ENCODE measurements at places on chromosomes 11 and 22.

DNA sequence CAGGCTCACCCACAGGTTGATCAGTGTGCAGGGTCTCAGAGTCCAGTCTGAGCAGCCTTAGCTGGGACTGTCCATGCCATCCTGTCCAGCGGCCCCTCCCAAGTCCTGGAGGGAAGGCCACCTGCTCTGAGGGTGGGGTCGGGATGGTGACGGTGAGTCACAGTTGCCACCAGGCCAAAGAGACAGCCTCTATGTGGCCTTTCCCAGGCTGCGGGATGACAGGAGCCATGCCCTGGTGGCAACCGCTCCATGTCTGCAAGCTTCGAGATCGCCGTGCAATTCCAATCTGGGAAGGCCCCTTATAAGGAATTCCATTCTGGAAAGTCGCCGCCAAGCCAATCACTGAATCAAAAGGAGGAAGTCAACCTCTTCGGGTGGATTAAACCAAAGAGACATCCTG is 47.5 kb downstream of the RTL6 start:
- no peak for DNase-seq

DNA sequence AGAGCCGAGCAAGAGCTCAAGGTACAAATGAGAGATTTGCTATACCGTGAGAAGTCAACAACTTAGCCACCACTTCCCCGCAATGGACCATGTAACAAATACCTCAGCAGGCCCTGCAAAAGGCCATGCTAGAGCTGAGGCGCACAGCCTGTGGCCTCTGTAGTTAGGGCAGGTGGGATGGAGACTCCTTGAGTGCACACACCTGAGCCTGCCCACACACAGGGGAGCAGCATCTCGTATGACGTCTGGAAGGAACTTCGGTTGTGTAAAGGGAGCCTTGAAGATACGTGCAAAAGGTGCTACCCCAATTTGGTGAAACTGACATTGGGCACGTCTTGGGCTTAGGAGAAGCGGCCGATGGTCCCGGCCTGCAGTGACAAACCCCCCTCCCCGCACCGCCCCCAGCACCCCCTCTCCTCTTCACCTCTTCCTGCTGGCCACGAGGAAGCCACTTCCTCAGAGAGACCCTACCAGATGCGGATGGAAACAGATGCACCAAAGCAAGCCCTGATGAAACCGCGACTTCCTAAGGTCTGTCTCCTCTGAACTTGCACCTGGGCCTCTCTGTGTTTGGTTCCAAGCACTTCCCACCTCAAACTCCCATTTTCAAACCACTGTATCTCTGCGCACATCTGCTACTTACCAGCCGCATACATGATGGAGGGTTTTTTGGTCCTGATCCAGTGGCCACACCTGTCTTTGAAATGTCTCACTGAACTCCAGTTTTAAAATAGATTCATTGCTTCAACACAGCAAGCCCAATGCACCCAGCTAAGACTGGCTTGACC is 10.6 kb downstream of the CDPF1 start:
- no peak for DNase-seq

DNA sequence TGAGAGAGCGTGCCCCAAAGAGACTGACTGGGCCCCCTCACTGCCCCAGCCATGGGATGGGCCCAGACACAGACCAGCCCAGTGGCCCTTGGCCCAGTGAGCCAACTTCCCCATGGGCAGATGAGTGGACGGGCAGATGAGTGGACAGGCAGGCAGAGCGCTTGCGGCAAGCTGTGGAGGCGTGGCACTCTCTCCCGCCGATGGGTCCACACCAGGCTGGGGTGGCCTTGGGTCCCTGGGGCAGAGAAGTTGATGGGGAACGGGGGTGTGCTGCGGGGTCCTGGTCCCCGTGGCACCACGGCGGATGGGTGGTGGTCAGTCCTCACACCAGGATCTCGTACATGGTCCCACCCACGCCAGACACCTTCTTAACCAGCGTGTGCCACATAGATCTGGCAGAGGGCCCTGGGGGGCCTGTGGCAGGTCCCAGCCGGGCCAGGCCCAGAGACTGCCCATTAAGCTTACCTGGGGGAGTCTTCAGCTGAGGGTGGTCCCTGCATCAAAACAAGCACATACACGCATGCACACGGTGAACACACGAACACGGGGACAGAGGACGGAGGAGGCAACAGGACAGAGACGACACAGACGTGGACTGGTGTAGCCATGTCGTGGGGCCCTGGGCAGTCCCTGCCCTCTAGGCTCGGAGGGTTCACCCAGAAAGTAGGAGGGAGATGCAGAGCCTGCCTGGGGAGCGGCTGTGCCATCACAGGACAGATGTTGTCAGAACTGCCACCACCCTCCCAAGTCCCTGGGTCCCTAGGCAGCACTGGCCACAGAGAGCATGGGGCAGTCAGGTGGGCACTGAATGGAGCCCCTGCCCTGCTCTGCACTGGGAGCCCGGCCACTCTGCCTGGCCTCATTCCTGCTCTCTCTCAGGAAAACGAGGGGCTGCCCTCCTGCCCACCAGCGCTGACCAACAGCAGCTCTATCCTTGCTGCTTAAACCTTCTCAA is 182.2 kb downstream of the IGLL1 start:
- no peak for DNase-seq

GRCh38 chr11:100851584-100852152 is 164.6 kb downstream of the ARHGAP42 start:
- no peak for DNase-seq

DNA sequence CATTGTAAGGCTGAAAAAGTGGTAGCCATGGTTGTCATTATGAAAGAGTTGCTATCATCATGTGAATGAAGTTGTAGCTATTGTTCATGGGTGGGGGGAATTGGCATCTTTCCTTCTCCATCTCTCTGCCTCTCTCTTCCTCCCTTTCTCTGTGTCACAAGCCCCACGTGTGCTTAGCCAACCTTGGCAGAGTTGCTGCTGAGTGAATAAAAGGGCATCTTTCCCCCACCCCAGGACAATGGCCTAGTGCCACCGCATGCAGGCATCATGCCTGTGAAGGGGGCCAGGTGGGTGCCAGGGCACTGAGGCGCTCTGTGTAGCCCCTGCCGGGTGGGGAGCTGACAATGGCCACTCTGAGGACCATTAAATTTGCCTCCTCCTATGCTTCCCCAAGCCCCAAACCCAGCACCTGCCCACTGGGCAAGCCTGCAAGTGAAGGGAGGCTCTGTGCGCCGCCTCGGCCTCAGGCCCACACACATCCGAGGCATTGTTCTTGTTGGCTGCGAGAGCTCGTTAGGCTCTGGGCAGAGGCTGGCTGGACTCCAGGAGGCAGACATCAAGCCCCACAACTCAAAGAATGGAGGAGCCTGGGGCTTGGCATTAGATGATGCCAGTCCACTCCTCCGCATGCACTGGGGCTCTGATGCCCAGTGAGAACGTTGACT is 103.9 kb downstream of the SEZ6L start:
- no peak for DNase-seq

DNA sequence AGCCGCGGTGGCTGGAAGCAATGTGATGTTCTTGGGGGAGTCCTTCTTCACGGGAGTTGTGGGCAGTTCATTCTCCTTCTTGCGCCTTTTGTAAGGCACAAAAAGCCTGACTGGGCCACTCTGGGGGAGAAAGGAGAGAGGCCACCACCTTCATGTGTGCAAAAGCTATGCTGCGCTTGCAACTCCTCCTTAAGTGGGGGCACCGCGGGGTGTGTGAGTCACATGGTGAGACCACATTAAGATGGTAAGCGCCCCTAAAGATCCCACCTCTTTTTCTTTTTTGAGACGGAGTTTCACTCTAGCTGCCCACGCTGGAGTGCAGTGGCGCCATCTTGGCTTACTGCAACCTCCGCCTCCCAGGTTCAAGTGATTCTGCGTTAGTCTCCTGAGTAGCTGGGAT is 14.1 kb downstream of the DEAF1 start:
- no peak for DNase-seq

GRCh38 chr11:75565221-75565814 is 3.3 kb downstream of the SERPINH1 start:
- DNase-seq, result no peak

- DNase-seq, result no peak
These were observed 34.8 kb upstream of the TMEM135 start for GRCh38 chr11:87002918-87003317.

DNA sequence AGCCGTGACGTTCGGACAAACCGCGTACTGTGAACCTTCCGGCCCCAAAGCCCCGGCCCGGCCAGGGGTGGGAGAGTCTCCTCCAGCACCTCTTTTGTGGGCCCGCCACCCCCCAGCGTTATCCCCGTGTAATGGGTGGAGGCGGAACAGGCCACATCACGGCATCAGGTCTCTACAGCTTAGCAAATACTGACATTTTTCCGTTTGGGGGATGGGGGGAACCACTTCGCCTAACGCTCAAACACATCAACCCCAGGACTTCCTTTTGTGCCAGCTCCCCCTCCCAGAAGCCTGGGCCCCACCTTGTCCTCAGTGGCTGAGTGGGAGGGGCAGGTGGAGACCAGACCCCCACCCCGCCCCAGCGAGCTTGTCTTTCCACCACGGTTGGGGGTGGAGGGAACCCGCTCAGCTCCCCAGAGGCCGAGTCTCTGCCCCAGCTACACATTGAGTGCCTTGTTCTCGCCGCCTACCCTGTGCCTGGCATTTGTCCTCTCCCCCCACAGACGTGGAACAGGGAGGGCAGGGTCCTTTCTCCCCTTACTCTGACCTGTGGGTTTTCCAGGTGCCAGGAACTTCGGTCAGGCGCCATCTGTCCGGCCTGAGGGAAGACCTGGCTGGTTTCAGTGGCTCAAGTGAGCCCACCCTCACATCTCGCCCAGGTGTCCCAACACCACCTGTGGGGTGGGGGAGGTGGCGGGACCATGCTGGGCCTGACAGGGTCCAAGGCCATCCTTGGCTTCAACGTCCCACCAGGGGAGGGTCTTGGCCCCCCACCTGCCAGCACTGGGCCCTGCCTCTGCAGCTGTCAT is 29.6 kb downstream of the SBF1 start:
- DNase-seq, result no peak

GRCh38 chr11:91104237-91104636 is 881.4 kb upstream of the CHORDC1 start:
- no peak for DNase-seq

DNA sequence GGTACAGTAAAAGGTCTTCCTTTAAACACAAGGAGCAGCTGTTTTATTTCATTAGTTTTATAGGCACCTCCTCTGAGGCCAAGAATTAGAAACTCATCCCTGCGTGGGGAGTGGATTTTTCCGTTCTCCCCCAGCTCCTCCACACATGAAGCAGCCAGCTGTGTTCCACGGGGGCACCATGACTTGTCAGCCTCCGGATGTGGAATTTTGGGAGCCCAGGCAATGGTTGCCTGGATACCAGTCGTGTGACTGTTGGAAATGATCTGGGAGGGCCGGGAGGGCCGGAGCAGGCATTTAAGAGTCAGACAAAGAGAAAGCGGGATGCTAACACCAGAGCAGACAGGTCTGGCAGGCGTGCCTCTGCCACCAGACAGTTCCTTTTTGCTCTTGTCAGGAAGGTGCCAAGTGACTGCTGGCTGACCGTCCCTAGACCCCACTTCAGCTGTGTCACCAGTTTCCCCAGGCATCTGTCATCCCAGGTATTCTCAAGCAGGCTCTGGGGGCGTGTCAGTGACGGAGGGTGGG is 15.9 kb upstream of the CDC42EP2 start:
- peak; percentile 60 for DNase-seq

DNA sequence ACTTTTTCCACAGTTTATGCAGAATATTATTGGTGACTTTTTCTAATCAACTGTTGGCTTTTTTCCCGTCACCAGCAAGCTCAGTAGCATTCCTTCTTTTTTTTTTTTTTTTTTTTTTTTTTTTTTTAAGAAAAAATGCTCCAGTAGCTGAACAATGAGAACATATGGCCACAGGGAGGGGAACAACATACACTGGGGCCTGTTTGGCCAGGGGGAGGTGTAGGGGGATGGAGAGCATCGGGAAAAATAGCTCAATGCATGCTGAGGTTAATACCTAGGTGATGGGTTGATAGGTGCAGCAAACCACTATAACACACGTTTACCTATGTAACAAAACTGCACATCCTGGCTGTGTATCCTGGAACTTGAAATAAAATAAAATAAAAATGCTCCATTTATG is 82.5 kb downstream of the ARHGAP42 start:
- no peak for DNase-seq

DNA sequence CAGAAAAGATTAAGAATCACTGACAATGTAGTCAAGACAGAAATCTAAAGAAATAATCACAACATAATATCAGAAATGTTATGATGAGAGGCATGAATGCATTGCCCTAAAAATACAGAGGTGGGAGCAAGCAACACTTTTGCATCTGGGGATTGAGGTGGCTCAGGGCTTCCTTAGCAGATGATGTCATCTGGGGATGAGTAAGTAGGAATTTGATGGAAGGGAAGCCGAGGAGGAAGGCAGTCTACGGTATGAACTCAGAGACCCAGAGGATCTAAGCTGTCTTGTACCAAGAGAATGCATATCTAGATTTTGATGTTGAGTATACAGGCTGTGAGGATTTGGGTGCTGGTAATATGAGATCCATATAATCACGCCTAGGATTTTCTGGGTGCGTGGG is 193.0 kb upstream of the SNX19 start:
- DNase-seq, result peak; percentile 3

DNA sequence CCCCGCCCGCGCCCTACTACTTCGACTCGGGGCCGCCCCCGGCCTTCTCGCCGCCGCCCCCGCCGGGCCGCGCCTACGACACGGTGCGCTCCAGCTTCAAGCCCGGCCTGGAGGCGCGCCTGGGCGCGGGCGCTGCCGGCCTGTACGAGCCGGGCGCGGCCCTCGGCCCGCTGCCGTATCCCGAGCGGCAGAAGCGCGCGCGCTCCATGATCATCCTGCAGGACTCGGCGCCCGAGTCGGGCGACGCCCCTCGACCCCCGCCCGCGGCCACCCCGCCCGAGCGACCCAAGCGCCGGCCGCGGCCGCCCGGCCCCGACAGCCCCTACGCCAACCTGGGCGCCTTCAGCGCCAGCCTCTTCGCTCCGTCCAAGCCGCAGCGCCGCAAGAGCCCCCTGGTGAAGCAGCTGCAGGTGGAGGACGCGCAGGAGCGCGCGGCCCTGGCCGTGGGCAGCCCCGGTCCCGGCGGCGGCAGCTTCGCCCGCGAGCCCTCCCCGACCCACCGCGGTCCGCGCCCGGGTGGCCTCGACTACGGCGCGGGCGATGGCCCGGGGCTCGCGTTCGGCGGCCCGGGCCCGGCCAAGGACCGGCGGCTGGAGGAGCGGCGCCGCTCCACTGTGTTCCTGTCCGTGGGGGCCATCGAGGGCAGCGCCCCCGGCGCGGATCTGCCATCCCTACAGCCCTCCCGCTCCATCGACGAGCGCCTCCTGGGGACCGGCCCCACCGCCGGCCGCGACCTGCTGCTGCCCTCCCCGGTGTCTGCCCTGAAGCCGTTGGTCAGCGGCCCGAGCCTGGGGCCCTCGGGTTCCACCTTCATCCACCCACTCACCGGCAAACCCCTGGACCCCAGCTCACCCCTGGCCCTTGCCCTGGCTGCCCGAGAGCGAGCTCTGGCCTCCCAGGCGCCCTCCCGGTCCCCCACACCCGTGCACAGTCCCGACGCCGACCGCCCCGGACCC is 17.4 kb upstream of the ACR start:
- DNase-seq, result no peak

- DNase-seq, result no peak
These were observed 31.3 kb upstream of the YPEL1 start for GRCh38 chr22:21766691-21767462.

DNA sequence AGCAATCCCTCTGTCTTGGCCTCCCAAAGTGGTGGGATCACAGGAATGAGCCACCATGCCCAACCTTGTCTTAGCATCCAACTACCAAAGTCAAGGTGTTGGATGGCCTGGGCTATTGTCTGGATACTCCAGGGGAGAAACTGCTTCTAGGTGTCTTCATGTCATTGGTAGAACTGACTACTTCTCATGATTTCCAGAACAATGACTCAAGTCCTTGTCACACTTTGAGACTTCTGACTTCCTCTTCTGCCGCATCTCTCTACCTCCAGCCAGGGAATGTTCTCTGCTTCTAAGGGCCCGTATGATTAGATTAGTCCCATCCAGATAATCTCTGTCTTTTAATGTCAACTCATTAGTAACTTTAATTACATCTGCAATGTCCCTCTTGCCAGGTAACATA is 30.6 kb downstream of the APOL6 start:
- DNase-seq, result no peak
